T-cell (primary cell): ENCODE measurements at places on chromosomes 16 and 17.

DNA sequence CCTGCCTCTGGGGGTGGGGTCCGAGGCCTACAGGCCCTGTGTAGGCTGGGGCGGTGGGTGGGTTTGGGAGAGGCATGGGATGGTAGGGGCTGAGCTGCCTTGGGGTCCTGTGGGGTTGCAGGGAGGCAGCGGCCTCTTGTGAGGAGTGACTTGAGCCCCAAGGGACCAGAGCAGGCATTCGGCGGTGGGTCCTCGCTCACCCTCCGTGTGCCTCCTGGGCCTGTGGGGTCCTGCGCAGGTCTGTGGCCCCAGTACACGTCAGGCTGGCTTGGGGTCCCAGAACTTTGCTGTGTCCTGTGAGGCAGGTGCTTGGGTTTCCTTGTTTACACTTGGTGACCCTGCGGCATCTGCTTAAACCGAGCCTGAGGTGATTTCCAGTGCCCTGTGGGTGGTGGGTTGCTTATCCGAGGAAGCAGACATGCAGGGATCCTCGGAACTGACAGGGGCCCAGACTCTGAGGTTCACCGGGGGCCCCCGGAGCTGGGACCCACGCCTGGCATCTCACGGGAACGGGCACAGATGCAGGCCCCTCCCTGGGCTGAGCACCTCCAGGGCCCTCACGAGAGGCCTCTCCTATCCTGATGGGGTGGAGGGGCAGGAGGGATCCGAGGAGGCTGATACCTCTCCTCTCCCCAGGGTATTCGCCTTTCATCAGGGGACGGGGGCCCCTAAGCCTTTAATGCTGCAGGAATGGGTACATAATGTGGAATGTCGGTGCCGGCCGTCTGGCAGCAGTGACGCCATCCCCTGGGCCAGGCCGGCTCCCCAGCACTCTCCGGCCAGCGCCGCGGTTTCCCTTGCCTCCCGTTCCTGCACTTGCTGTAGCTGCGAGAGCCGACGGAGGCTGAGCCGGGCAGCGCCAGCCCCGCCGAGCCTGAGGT, 7.7 kb downstream of the METRNL start:
- DNase-seq: no peak

DNA sequence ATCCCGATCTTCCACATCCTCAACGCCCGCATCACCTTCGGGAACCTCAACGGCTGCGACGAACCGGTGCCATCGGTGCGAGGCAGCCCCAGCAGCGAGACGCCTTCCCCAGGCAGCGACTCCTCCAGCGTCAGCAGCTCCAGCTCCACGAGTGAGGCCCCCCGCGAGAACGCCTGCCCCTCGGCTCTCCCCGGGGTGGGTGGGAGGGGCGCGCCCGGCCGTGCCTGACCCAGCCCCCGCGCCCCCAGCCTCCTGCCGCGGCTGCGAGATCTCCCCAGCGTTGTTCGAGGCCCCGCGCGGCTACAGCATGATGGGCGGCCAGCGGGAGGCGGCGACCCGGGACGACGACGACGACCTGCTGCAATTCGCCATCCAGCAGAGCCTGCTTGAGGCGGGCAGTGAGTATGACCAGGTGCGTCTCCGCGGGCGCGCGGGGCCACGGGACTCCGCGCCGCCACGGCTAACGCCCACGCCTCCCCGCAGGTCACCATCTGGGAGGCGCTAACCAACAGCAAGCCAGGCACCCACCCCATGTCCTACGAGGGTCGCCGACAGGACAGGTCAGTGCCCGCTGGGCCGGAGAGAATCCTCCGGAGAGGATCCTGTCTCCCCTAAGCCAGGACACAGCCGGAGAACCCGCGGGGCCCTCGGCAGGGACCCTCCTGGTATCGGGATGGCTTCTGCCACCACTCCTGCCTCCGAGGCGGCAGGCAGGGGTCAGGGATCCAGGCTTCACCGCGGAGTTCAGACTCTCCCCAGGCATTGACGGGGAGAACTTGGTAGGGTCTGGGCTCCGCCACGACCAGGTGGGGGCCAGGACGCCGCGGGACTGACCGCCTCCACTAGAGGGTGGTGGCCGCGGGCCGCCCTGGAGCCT, 10.1 kb downstream of the CORO6 start:
- no peak for DNase-seq

DNA sequence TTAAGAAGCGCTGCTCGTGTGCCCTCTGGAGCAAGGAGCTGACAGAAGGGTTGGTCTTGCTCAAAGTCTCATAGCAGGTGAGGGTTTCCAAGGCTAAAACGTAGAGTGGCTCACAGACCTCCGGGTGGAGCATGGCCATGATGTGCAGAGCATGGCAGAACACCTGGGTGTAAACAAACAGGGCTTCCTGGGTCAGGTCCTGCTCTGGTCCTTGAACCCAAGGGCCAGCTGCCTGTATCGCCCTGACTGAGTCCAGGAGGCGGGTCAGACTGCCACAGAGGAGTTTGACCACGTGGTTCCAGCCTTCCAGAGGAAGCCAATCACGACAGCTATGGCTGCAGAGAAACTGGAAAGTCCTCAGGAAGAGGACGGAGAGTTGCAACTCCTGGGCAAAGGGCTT, 7.1 kb downstream of the GEMIN4 start:
- no peak for DNase-seq

DNA sequence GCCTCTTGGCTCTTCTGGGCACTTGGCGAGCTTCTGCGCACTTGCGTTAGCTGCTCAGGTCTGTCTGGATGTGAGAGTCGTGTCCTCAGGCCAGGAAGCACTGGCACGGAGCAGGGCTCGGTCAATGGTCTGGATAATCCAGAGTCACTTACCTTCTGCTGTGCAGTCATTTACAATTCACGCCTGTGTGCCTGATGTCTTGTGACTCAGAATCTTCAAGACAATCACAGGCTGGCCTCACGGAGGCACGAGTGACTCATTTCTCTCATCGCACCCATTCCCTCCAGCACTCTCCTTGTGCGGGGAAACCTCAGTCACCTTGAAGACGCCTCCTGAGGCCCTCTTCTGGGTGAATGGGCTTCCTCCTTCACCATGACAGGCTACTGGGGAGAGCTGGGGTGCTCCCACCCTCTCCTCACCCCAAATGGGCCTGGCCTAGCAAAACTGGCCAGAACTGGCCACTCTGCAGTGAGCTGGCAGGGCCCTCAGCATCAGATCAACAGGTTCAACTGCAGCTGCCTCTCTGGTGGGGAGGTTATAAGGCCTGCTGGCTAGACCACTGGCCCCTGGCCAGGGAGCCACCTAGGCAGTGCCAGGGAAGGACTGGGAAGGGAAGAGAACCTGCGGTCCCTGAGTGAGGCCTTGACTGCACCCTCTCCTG, 1.9 kb upstream of the CAPN15 start:
- DNase-seq: no peak

DNA sequence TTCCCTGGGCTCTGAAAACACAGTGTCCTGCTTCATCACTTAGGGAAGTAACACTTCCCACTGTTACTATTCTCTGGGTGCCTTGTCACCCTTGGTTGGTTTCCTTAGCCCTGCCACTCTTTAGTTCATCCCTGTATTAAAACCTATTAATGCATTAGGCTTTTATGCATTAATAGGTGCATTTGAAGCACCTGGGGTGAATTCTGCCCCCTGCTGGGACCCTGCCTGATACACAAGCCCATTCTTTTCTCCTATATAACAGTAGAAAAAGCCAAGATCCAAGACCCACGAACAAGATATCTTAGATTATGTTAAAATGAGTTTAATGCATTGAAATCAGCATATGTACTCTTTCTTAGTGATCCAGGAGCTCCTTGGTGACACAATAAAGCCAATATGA, 235.7 kb downstream of the PMP22 start:
- DNase-seq: no peak

DNA sequence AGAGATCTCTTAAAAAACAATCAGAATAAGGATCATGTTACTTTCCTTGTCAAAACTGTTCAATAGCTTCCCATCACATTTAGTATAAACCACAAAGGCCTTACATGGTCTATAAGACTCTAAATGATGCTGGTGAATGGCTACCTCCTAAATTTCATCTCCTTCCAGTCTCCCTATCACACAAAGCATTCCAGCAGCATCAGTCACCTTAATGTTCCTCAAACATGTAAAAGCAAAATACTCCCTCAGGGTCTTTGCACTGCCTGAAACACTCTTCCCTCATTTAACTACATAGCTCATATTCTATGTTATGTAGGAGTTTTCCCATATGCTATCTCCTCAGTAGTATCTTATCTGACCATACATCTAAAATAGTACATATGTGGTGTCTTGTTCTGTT, 53.5 kb upstream of the INTS2 start:
- DNase-seq: no peak

DNA sequence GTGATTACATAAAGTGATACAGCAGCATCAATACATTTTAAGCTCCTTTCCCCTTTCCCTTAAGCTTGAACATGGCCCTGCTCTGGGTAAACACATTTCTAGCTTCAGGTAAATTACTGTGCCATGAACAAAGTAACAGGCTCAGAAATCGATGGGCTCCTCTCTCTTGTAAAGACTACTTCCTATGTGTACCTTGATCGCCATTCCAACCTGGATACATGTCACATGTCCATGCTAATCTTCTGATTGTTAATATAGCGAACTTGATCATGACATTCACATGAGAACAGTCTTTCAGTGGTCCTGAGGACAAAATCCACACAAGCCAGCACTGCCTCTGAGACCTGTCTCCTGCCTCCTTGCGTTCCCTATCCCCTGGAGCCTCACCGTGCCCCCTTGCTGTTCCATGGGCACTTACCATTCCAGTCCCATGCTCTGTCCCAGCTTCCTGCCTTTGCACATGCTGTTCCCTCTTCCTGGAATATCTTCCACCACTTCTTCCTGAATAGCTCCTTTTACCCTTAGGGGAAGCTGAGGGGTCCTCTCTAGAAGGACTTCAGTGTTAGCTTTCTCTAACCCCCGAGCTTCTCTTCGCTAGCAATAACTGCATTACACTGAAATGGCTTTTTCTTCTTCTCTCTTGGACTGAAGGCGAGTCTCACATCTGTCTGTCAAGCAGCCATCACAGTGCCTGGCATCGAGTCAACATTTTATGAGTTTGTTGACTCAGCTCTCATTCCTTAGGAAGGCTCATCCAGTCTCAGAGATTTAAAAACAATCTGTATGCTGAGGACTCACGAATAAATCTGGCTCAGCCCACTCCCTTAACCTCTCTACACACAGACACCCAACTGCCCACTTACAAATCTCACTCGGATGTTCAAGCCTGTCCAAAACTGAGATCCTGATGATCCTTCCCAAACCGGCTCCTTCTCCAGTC, 93.3 kb downstream of the ASIC2 start:
- no peak for DNase-seq

- no peak for DNase-seq
These were observed 130.6 kb downstream of the DYNLRB2 start for GRCh38 chr16:80671281-80671849.

DNA sequence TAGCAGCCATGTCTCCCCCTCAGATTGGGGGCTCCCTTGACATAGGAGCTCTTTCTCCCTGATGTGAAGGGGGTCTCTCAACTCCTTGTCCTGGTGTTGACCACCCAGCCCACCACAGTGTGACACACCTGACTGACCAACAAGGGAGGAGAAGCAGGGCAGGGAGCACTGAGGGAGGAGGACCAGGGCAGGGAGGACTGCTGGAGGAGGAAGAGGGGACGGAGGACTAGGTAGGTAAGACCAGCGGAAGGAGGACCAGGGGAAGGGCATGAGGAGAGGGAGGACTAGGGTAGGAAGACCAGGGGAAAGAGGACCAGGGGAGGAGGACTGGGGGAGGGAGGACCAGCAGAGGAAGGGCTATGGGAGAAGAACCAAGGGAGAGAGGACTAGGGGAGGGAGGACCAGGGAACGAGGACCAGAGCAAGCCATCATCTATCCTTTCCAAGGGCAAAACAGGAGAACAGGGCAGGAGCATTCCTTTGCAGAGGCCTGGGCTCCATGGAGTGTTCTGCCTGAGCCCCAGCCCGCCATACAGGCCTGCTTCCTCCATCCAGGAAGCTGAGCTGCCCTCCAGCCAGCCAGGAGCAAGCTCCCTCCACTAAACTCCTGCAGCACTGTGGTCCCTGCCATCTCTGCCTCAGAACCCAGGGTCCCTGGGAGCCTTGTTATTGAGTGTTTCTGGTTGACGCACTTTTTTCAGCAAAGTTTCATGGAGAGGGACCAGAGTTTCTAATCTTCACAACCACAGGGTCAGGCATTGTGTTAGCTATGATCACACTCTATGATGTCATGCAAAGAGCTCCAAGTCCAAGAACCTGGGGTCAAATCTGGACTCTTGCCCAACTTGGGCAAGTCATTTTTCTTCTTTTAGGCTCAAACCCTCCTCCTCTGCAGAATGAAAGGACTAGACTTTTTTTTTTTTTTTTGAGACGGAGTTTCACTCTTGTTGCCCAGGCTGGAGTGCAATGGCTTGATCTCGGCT, 15.4 kb upstream of the KRT17 start:
- no peak for DNase-seq

- peak; percentile 19 for DNase-seq
These were observed 219.2 kb downstream of the C16orf78 start for GRCh38 chr16:49592546-49593423.

- no peak for DNase-seq
These were observed 30.0 kb upstream of the PABPN1L start for GRCh38 chr16:88896238-88897070.
